ENCODE measurements at places on chromosomes 3 and 15. TPM values are rescaled to one million over a fixed set of nuclear protein-coding genes. Genes with fewer than 3 reads are reported as not detected.

PIGBOS1 gene
- 12.5 TPM for total RNA-seq

BCL2A1 gene
- total RNA-seq: 5.1 TPM

KLF15 gene
- 39.9 TPM for total RNA-seq

C2CD4A gene
- 0.19 TPM for total RNA-seq

GOLGA6L7 gene
- total RNA-seq: not detected

TOPBP1 gene
- total RNA-seq: 16.8 TPM

PRR20G gene
- not detected for total RNA-seq

CRABP1 gene
- not detected for total RNA-seq

DNA sequence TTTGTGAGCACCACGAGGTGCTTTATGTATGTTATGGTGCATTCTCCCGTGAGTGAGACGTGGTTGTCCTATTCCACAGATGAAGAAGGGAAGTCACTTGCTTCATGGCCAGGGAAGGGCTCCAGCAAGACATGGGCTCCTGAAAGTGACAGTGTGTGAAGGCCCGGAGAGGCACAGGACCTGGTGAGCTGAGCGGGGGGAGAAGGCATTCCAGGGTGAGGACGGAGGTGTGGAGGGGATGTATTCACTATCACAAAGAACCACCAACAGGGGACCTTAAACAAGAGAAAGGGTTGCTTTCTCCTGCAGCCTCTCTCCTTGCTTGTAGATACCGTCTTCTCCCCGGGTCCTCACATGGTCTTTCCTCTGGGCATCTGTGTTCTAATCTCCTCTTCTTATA, 139.1 kb downstream of the FBLN2 start:
- DNase-seq: no peak

GRCh38 chr15:79007066-79007465, 62.2 kb upstream of the CTSH start:
- no peak for DNase-seq

- DNase-seq: no peak
Observed at GRCh38 chr15:93831641-93832040, 399.7 kb upstream of the MCTP2 start.

- DNase-seq: no peak
Observed at GRCh38 chr3:45774581-45775521, 21.5 kb downstream of the SLC6A20 start.

- DNase-seq: no peak
Observed at GRCh38 chr3:188266562-188267274, 112.8 kb downstream of the LPP start.

GRCh38 chr3:188343894-188344293, 189.9 kb downstream of the LPP start:
- no peak for DNase-seq

GRCh38 chr3:174495311-174495710, 363.8 kb upstream of the NAALADL2 start:
- DNase-seq: no peak

DNA sequence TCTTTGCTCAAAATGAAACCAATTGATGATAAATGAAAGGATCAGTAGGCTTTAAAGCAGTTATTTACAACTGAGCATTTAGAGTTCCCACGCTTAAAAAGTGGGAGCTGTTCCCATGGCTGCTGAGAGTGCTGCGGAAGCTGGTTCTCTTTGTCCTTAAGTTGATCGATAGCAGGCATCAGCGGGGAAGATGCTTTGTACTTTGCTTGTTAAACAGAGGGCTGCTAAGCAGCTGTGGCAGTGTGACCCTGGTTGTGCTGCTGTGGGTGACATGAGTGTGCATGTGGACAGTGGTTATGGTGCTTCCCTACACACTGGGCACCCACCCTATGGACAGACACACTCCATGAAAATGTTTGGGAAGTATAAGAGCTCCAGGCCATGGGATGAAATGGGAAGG, 96.3 kb downstream of the PTPRG start:
- DNase-seq: no peak
